ENCODE measurements at places on chromosomes 4 and X. TPM values are rescaled to one million over a fixed set of nuclear protein-coding genes. Genes with fewer than 3 reads are reported as not detected.

AP1AR gene
- 10.2 TPM for total RNA-seq

GRCh38 chr4:94208266-94208665, 601 bp downstream of the SMARCAD1 start:
- DNase-seq, result no peak

DAPP1 gene
- 0.42 TPM for total RNA-seq

GRCh38 chrX:65607070-65607742, 60.2 kb upstream of the MSN start:
- DNase-seq, result no peak

DNA sequence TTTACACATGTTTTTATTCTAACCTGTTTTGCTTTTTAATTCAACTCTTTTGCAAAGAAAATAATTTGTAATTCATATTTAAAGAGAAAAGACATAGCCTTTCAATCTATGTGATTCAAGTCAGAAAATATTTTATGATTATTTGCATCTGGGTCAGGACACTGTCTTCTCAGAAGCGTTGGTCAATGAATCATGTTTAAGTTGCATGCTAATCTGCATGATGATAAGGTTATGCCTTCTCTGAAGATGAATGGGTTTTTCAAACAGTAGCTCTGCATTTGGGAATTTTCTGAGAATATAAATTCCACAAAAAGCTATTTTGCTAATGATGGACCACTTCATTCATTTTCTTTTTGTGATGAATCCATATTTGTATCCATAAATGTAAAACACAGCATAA, 282.5 kb downstream of the TMA16 start:
- DNase-seq, result no peak

DNA sequence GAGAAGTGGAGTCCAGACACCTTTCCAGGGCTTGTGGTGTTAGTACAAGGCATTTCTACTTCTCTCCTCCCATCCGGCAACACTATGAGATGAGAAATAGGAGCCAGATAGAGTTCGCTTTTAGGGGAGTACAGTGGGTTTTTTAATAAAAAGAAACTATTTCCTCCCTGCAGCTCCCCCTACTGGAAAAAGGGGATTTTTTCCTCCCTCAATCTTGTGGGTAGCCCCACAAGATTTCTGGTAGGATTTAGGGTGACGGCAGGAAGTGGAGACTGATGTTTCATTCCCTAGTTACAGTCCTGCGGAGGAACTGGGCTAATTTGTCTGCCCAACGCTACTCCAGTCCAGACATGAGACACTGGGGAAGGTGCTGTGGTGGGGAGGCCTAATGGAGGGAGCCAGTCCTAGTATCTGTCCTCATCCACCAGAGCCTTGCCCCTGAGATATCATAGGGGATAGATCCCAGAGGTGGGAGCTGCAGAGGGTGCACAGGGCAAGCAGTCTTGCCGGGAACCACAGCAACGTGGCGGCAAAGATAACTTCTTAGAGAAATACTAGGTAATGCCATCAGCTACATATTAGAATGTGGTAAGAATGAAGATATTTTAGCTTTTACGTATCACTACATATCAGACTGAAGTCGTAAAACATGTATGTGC, 45.5 kb upstream of the PRKG2 start:
- no peak for DNase-seq

GRCh38 chrX:48043056-48043455, 28.4 kb downstream of the ZNF630 start:
- DNase-seq, result no peak

GRCh38 chrX:44569122-44569521, 26.5 kb upstream of the FUNDC1 start:
- DNase-seq, result no peak

- peak; percentile 43 for DNase-seq
Observed at GRCh38 chrX:19887911-19888879, 795 bp upstream of the SH3KBP1 start.

GRCh38 chr4:100797791-100798190, 280.0 kb upstream of the EMCN start:
- no peak for DNase-seq

S100G gene
- total RNA-seq, result not detected

DNA sequence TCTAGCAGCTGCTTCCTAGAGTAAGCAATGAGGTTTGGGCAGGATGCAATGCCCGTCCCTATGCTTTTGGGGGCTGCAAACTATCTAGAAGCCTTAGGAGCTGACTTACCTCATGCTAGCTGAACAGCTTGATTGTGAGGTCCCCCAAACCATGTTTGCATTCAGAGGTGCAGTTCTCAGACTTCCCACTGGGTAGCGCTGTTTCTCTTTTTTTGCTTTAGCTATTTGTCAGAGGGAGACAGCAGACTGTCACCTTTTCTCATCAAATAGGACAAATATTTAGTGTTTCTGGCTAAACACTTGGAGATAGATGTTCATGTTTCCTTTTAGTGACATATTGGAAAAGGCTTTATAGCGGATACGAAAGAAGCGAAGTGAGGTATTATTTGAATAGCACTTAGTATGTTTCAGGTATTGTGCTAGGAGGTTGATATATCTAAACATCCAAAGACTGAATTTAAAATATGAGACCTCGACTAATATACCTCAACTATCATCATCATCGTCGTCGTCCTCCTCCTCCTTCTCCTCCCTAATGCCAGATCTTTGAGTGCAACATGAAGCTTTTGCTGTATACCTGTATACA, 18.7 kb upstream of the TMEM192 start:
- DNase-seq, result no peak

All from left ventricle myocardium superior (tissue), 1 donor.